NCI-H774 (cell line): ENCODE measurements at places on chromosomes 7 and 10.

DNA sequence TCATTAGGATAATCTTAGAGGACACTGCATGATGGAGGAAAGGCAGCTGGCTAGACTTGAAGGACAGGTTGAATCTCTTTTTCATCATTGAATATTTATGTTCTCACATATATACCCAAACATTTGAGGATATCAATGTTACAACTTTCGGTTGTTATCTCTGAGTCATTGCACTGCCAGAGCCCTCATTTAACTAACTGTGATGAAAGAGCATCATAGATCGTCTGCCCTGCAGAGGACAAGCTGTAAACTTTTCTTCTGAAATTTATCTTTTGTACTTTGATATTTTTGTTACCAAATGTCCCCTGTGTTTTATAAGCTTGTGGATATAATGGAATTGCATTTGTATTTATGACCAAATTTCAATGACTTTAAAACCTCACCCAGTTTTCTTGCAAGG is 298.7 kb downstream of the PHF14 start:
- no peak for DNase-seq

DNA sequence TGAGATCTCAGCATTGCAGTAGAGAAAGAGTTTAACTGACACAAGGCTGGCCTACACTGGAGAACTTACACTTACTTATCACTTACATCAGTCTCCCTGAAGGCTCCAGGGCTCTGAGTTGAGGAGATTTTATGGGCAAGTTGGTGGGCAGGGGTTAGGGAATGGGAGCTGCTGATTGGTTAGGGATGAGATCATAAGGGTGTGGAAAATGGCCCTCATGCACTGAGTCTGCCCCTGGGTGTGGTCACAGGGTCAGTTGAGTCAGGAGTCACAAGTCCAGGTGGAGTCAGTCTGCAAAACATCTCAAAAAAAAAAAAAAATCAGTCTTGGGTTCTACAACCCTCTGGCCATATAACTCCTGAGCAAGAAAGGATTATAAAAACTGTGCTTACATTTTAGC is 60.5 kb downstream of the PPP1R17 start:
- no peak for DNase-seq

GRCh38 chr7:99080679-99081078 is 63.2 kb downstream of the SMURF1 start:
- DNase-seq = no peak

DNA sequence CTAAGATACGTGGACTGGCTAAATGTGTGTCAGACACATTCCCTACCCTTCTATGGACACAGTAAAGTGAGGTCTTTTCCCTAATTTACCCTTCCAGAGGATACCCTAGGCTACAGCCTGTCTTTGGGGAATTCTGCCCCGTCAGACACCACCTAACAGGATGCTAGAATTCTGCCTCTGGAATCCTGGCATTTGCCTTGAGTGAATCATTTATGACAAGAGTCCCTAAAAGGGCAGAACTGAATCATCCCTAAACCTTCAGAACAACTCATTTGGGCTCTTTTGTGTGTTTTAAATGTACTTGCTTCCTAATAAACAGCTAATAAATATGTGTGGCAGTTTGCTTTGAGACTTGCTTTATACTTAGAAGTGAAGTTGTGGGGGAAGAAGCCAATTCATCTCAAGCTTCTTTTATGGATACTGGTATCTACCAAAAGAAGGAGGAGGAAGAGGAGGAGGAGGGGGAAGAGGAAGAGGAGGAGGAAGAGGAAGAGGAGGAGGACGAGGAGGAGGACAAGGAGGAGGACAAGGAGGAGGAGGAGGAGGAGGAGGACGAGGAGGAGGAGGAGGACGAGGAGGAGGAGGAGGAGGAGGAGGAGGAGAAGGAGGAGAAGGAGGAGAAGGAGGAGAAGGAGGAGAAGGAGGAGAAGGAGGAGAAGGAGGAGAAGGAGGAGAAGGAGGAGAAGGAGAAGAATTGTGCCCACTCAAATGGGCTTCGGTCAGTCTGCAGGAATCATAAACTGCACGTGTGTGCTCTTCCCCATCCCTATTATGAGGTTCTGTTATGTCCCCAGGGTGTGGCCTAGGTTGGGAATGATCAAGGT is 27.1 kb downstream of the PARP12 start:
- DNase-seq = no peak

- no peak for DNase-seq
These were observed 104.0 kb upstream of the PRR15 start for GRCh38 chr7:29459589-29459988.

GRCh38 chr10:60816628-60817397 is 38.5 kb downstream of the CDK1 start:
- DNase-seq = peak; percentile 71

DNA sequence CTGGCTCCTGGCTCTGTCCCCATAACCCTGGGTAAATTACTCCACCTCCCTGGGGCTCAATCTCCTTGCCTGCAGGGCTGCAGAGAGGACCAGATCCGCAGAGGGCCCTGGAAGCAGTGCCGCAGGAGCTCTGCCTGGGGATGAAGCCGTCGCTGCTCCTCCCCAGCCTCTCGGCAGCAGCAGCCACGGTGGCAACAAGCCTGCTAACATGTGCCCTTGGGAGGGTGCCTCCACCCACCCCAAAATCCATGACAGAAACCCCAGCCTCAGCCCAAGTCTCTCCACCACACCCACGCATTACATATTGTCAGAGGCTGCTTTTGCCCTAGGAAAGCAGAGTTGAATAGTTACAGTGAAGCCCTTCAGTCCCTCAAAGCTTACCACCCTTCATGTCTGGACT is 486.4 kb upstream of the FOXK1 start:
- DNase-seq = no peak

DNA sequence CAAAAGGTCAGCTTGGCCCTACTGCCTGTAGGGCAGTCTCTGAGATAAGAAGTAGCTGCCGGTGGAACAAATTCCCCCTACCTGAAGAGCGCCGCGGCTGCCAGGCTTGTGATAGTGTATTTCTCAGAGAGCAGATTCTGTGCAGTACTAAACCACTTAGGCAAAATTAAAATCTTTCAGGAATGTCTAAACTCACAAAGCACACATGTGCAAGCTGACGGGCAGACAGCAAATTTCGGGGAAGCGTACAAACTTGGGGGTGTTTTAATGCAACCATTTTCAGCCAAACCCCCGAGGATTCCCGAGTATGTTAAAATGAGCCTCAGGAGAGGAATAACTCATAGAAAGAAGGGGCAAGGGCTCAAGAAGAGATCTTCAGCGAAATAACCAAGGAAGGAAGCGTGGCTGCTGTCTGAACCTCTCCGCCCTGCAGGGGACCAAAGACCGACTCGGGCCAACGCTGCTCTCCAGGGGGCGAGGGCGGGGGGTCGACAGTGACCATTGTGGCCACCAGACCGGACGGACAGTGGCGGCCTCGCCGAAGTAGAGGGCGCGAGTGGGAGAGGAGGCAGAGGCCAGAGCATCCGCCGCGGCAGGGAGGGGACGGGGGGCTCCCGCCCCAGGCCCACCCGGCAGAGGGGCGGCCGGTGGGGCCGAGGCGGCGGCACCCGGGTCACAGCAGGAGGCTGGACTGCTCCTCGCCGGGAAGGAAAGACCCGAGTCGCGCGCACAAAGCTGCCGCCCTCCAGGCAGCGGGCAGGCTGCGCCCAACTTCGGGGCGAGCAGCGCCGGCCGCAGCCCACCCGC is 819 bp downstream of the HYCC1 start:
- DNase-seq = no peak

- no peak for DNase-seq
These were observed 2.1 kb upstream of the MBL2 start for GRCh38 chr10:52774600-52775106.

GRCh38 chr10:23413629-23414089 is 25.2 kb upstream of the OTUD1 start:
- no peak for DNase-seq

GRCh38 chr7:13442226-13442625 is 547.2 kb downstream of the ETV1 start:
- DNase-seq = no peak
